ENCODE measurements at places on chromosomes 2 and 18. TPM values are rescaled to one million over a fixed set of nuclear protein-coding genes. Genes with fewer than 3 reads are reported as not detected.

DNA sequence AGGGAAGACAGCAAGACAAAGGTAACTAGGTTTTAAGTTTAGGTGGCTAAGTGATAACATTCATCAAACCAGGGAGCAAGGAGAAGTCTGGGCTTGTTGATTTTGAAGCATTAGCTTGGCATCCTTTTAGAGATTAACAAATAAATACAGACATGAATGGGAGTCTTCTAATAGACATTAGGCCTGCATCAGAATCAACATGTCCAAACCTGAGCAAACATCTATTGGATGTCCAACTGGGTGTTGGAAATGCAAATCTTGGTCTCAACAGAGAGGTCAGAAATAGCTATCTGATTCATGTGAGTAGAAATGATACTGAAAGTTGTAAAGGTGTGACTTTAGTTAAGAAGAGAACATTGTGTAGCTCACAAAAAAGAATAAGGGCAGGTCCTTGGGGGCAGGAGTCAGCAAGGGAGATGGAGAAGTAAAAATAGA lies 85.5 kb upstream of the RND3 start:
- no peak for DNase-seq

- peak; percentile 56 for DNase-seq
These were observed 393.8 kb upstream of the LYPD1 start for GRCh38 chr2:133063775-133064174.

DNA sequence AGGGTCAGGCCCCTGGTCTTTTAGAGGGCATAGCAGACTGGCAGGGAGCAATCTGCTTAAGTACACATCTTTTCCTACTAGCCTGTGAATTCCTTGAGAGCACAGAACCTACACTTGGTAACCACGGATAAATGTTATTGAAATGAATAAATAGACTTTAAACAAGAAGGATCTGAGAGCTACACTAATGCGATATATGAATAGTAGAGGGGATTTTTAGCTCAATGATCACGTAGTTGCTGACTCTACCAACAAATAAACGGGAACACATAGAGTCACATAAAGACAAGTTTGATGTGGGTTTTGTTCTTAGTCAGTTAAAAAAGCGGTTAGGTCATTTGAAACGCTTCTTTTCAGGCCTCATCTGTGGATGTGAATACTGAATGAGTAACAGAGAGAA lies 290.3 kb upstream of the CCDC68 start:
- peak; percentile 49 for DNase-seq

DNA sequence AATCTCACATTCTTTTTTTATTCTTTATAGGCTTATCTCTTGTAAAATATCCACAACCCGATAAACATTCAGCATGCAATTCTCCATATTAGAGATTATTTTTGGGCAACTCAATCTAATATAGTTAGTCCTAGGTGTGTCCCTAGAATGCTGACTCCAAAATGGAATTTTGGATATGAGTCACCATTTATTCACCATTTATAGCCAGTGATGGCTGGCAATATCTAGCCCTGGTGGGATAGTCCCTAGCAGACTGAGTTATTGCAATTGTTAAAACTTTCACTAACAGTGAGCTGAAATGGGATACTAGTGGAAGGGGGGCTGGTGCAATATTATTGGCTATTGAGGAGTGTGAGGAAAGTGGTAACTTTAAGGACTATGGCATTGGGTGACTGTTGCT lies 401.6 kb downstream of the SLC4A3 start:
- no peak for DNase-seq

DNA sequence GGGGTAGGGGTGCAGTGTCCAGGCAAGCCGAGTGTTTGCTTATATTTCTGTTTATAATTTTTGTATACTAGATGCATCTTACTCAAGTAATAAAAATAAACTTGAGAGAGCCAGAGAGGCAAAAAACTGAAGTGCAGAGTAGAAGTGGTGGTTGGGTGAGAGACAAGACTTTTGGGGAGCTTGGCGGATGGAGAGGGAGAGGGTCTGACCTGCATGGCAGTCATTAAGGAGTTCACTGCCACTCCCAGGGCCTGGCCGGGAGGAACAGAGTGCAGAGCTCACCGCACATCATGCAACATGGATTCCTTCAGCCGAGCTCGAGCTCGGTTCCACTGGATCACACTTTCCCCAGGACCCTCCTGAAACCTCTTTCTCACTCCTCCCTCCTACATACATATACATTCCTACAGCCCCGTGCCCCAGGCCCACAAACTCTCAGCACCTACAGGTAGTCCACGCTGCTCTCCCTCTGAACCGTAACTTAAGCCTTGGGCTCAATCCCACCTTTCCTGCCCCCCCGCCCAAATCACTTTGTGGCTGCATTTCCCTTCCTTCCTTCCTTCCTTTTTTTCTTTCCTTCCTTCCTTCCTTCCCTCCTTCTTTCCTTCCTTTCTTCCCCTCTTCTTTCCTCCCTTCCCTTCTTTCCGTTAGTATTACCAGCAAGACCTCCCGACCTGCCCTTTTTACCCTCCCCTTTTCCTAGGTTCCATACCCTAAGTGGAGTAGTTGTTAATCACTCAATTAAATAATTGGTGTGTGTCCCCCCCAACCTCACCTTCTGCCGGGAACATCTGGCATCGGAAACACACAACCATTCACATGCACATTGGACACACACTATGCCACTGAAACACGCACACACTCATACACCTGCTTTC lies 37.1 kb upstream of the ATP6V1B1 start:
- DNase-seq: no peak

DNA sequence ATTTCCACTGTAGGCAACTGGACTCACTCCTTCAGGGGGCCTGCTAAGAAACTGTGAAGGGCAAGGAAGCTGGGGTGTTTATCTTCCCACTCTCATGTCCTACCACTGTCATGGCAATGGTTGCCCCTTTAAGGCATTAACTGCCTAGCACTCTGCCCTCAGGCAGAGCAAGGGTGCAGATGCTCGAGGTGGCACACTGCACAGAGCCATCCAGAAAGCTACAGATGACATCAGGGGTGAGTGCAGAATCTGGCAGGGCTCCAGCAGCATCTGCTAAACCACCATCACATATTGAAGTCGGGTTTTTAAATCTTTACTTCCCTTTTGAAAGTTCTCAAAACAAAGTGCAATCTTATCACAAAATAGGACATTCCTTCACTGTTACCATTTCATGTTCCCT lies 75.4 kb downstream of the RAPGEF4 start:
- no peak for DNase-seq

DNA sequence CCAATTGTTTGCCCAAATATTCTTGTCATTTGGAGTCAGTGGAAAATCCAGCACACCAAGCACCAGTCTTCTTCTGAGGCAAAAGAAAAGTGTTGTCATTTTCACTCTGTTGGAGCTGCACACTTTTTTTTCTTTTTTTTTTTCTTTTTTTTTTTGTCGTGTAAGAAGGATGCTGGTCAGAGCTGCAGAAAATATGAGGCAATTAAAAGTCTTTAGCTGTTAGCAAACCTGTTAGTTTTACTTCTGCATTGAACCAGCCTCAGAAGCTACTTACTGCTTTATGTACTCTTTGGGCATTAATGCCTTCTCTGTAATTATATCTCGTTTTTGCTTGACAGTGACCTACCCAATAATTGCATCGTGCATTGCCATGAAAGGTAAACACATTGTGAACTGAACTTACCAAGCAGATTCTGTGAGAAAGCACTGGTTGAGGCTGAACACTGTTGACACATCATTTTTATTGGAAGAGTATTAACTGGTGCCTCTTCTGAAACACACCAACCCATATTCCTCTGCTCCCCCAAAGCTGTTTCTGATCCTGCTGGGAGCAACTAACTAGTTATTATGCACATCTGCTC lies 165.4 kb downstream of the CAPN13 start:
- no peak for DNase-seq

- DNase-seq: peak; percentile 56
These were observed 11.2 kb upstream of the NABP1 start for GRCh38 chr2:191666732-191667131.

- DNase-seq: peak; percentile 45
These were observed 7.1 kb upstream of the KLF11 start for GRCh38 chr2:10036095-10036884.

DNA sequence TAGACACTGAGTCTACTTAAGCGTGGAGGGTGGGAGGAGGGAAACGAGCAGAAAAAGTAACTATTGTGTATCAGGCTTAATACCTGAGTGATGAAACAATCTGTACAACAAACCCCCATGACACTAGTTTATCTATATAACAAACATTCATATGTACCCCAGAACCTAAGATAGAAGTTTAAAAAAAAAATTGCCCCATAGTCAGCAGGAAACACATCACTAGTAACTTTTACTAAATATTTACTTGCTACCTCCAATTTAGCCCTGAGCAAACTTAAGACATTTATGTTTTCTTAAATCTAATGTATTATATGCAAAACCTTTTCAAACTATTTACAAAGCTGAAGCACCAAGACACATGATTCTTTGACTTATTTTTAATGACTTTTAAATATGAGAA lies 5.6 kb downstream of the REV1 start:
- DNase-seq: no peak

DNA sequence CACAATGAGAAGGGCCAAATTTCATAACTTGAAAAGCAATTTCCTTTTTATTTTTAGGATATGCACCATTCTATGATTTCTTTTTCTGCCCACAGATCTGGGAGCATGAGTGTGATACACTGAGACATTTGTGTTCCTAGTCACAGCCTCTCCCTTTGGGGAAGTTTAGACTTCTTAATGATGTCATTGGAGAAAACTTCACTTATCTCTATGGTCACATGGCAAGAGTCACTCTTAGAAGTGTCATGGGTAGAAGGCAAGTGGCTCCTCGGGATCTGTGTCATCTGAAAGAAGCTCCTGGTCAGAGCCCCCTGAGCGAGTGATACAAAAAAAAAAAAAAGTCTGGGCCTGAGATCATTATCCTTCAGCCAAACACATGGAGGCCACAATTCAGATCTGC lies 62.5 kb upstream of the LGALSL start:
- no peak for DNase-seq

DNA sequence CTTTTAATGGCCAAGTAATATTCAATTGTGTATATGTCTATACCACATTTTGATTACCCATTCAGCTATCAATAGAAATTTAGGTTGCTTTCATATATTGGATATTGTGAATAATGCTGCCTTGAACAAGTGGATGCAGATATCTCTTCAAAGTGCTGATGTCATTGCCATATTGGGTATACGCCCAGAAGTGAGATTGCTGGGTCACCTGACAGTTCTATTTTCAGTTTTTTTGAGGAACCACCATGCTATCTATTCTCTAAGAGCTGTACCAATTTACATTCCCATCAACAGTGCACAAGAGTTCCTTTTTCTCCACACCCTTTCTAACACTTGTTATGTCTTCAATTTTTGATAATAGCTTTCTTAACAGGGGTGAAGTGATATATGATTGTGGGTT lies 306.9 kb downstream of the ZNF516 start:
- DNase-seq: no peak

GRCh38 chr2:2579814-2580213 lies 248.7 kb upstream of the MYT1L start:
- DNase-seq: no peak

DNA sequence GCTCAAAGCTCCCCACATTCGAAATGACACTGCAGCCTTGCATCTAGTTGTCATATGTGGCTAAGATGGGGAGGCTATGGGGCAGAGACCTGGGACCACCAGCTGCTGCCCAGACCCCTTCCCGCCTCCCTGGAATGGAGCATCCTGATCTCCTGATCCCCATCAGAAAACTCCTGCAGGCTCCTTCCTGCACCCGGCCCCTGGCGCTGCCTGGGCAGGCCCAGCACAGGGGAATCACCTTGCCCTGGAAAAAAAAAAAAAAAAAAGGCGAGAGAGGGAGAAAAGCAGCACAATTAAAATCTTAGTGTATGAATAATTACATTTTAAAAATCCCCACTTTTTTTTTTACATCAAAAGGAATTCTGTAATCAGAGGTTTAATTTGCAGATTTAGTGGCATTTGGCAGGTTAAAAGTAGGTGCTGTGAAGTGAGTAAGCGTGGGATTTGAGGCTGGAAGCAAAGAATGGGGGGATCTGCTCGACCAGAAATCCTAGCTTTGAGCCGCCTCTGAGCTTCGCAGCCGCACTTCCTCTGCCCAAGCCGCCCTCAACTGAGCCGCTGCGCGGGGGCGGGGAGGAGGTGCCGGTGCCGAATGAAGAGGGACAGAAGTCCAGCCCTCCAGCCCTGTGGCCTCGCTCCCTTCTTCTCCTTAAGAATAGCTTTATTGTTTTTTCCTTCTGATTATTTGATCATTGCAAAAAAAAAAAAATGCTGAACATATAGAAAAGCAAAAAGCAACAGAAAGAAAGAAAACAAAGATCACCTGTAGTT lies 30.0 kb downstream of the THNSL2 start:
- DNase-seq: no peak

DNA sequence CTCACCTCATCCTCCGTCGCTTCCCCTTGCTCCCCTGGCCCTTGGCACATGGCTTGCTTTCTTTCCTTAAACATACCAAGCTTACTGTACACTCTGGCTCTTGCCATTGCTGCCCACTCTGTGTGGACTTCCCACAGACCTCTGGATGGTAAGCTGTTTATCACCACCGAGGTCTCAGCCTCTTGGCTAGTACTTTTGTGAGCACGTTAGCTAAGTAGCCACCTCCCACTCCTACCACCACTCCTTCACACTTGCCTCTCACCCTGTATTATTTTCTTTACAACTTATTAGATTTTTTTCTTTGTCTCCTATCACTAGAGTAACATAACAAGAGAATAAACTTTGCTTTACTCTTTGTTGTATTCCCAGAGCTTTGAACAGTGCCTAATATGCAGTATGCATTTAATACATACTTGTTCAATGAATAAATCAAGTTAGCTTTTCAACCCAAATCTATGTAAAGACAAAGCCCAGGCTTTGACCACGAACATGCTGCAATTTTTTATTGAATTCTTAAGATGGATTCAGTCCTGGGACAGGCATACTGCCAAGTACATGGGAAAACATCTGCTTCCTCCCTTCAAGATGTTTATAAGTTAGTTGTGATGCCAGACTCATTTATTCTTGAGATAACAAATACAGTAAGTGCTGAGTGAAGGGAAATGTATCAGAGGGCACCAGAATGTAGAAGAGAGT lies 25.0 kb upstream of the MSGN1 start:
- peak; percentile 80 for DNase-seq

GRCh38 chr2:145067549-145068030 lies 547.7 kb upstream of the ZEB2 start:
- no peak for DNase-seq

DNA sequence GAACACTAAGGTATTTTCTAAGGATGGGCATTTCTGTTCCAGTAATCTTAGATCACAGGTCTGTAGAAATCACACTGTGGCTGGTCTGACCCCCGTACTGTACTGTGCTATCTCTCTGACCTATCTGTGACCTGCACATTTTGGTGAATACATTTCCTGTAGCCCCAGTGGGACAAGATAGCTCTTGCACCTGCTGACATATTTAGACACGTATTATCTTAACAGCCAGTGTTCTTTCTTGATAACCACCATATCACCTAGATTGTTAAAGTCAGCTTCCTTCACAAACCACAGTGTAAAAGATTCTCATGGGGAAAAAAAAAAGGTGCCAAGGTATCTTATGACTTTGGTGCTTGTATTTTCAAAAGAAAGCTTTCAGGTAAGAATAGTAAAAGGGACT lies 39.8 kb upstream of the TMEM247 start:
- no peak for DNase-seq

Gene TEX51
- total RNA-seq: not detected

Gene B3GNT2
- 21.9 TPM for total RNA-seq

Gene B4GALT6
- 17.7 TPM for total RNA-seq

Gene NPPC
- 0.66 TPM for total RNA-seq

Gene HOXD8
- total RNA-seq: not detected

Gene TM4SF20
- total RNA-seq: not detected
